ENCODE measurements at places on chromosomes 6 and 20. TPM values are rescaled to one million over a fixed set of nuclear protein-coding genes. Genes with fewer than 3 reads are reported as not detected.
A peak's percentile ranks its signal among the peaks of the same experiment; 100 is the strongest.

Gene SPDEF
- total RNA-seq, result not detected

Gene DEFB132
- total RNA-seq, result not detected

Gene OOEP
- not detected for total RNA-seq

Gene PHACTR1
- not detected for total RNA-seq

Gene GGTLC1
- total RNA-seq, result not detected

Gene PI16
- total RNA-seq, result under 0.01 TPM

Gene KCNS1
- total RNA-seq, result 0.54 TPM

Gene SPO11
- total RNA-seq, result not detected

GRCh38 chr6:43625393-43625992 lies 3.6 kb downstream of the GTPBP2 start:
- H3K27me3 ChIP-seq, result no peaks in the 10 kb centered on the region
- H3K4me3 ChIP-seq, result no peak overlapping the region
- DNase-seq, result no peak

- H3K4me1 ChIP-seq, result no peaks in the 10 kb centered on the region
- H3K27ac ChIP-seq, result no peak overlapping the region
- no peak overlapping the region for H3K4me3 ChIP-seq
- H3K27me3 ChIP-seq, result no peaks in the 10 kb centered on the region
- H3K36me3 ChIP-seq, result no peaks in the 10 kb centered on the region
Observed at GRCh38 chr6:89597988-89598387, 40.6 kb downstream of the LYRM2 start.

- no peak overlapping the region for H3K27ac ChIP-seq
- H3K4me1 ChIP-seq, result peaks cover 7% of the 10 kb centered on the region
- no peak overlapping the region for H3K4me3 ChIP-seq
- H3K36me3 ChIP-seq, result peaks cover 52% of the 10 kb centered on the region
- no peaks in the 10 kb centered on the region for H3K27me3 ChIP-seq
Observed at GRCh38 chr20:63591786-63592355, 17.8 kb upstream of the HELZ2 start.

- no peak for DNase-seq
- no peaks in the 10 kb centered on the region for H3K4me1 ChIP-seq
- H3K27ac ChIP-seq, result no peak overlapping the region
- H3K36me3 ChIP-seq, result no peaks in the 10 kb centered on the region
- no peak overlapping the region for H3K4me3 ChIP-seq
Observed at GRCh38 chr6:79656134-79656533, 25.0 kb downstream of the SH3BGRL2 start.

DNA sequence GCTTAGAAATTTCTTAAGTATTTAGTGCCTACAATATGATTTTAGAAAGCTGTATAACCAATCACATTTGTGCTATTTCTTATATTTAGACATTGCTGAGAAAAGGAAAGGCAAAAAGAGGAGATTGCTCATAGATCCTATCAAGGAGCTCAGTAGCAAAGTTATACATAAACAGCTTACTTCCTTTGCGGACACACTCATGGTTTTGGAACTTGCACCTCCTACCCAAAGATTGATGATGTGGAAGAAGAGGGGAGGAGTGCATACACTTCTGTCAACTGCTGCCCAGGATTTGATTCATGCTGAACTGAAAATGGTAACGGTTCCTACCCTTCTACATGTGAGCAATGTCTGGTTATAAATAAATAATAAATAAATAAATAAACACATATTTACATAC lies 16.7 kb downstream of the RAD21L1 start:
- peak; percentile 93 for DNase-seq
- no peaks in the 10 kb centered on the region for H3K36me3 ChIP-seq
- H3K27ac ChIP-seq, result no peak overlapping the region
- H3K27me3 ChIP-seq, result no peaks in the 10 kb centered on the region

DNA sequence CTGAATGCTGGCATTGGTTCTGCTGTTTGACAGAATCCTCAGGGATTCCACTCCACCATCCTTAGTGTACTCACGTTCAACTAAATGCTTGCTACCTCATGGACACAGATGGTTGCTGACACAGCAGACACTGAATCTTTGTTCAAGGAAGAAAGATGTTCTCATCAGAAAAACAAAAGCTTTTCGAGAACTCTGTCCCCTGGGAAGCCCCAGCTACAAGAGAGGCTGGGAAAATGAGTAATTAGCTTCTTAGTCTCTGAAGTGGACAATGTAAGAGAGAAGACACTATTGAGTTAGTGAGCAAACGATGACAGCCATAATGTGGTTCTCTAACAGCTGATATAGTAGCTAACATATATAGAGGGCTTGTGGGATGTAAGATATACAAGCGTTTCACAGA lies 30.9 kb upstream of the ENPP5 start:
- no peak for DNase-seq
- H3K36me3 ChIP-seq, result no peaks in the 10 kb centered on the region
- H3K27ac ChIP-seq, result no peak overlapping the region
- no peaks in the 10 kb centered on the region for H3K27me3 ChIP-seq
- H3K4me1 ChIP-seq, result no peaks in the 10 kb centered on the region

GRCh38 chr20:32506721-32507120 lies 78.4 kb downstream of the NOL4L start:
- peaks cover 4% of the 10 kb centered on the region for H3K4me1 ChIP-seq
- H3K4me3 ChIP-seq, result no peak overlapping the region
- DNase-seq, result no peak
- no peaks in the 10 kb centered on the region for H3K36me3 ChIP-seq
- no peak overlapping the region for H3K27ac ChIP-seq
- H3K27me3 ChIP-seq, result no peaks in the 10 kb centered on the region

GRCh38 chr6:40671001-40671693 lies 84.0 kb upstream of the LRFN2 start:
- no peaks in the 10 kb centered on the region for H3K4me1 ChIP-seq
- H3K4me3 ChIP-seq, result no peak overlapping the region
- no peak for DNase-seq
- H3K27ac ChIP-seq, result no peak overlapping the region
- no peaks in the 10 kb centered on the region for H3K36me3 ChIP-seq

DNA sequence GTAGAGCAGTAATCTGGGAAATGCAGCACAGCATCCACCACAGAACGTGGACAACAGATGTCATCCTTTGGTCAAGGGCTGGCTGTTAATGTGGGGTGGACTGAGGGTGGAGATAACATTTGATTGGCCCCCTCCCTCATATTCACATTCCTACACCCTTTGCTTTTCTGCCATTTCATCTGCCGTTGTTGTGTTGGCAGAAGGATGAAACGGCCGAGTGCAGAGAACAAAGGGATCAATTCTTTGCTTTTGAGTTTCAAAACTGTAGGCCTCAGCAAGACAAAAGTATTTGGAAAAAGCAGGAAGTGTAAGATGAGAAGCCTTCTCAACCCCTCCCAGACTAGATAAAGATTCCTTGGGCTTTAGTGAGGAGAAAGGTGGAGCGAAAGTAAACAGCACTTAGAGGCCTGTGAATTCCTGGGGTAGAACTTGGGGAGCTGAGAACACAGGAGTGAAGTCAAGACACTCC lies 74.2 kb upstream of the PHIP start:
- H3K27me3 ChIP-seq, result no peaks in the 10 kb centered on the region
- H3K4me1 ChIP-seq, result no peaks in the 10 kb centered on the region
- DNase-seq, result no peak
- H3K4me3 ChIP-seq, result no peak overlapping the region
- H3K36me3 ChIP-seq, result no peaks in the 10 kb centered on the region

DNA sequence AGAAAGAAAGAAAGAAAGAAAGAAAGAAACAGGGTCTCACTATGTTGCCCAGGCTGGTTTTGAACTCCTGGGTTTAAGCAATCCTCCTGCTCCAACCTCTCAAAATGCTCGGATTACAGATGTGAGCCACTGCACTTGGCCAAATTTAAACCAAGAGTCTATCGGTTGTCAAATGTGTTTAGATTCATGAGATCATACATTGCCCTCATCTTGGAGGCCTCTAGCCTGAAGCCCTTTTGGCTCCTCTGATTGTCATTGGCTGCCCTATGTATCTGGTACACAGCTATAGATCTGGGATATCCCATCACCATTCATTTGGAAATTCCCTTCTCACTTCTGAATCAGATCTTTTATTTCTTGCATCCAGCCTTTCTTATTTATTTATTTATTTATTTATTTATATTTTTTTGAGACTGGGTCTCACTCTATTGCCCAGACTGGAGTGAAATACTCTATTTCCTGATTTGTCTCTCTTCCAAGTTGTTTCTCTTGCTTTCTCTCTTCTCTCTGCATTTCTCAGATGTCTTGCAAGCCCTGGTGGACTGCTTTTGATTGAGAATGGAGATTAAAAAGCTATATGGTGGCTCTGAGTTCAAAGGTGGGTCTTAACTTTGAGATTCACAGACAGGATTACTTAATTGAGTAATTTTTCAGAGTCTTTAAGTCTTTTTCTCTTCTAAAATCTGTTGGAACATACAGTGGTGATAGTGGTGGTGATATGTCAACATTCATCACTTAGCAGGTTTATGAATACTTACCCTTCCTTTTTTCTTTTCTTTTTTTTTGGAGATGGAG lies 121.9 kb downstream of the GJA1 start:
- no peaks in the 10 kb centered on the region for H3K4me1 ChIP-seq
- H3K27me3 ChIP-seq, result no peaks in the 10 kb centered on the region
- no peaks in the 10 kb centered on the region for H3K36me3 ChIP-seq
- H3K4me3 ChIP-seq, result no peak overlapping the region
- no peak overlapping the region for H3K27ac ChIP-seq

- H3K27me3 ChIP-seq, result no peaks in the 10 kb centered on the region
- H3K4me3 ChIP-seq, result no peak overlapping the region
- H3K36me3 ChIP-seq, result no peaks in the 10 kb centered on the region
Observed at GRCh38 chr20:8431538-8432434, 299.7 kb downstream of the PLCB1 start.

GRCh38 chr20:47274401-47275108 lies 81.9 kb downstream of the ZMYND8 start:
- peak; percentile 97 for DNase-seq
- H3K27me3 ChIP-seq, result no peaks in the 10 kb centered on the region
- peaks cover 15% of the 10 kb centered on the region for H3K36me3 ChIP-seq
- peak overlapping the region; percentile 90 for H3K27ac ChIP-seq
- H3K4me3 ChIP-seq, result no peak overlapping the region

DNA sequence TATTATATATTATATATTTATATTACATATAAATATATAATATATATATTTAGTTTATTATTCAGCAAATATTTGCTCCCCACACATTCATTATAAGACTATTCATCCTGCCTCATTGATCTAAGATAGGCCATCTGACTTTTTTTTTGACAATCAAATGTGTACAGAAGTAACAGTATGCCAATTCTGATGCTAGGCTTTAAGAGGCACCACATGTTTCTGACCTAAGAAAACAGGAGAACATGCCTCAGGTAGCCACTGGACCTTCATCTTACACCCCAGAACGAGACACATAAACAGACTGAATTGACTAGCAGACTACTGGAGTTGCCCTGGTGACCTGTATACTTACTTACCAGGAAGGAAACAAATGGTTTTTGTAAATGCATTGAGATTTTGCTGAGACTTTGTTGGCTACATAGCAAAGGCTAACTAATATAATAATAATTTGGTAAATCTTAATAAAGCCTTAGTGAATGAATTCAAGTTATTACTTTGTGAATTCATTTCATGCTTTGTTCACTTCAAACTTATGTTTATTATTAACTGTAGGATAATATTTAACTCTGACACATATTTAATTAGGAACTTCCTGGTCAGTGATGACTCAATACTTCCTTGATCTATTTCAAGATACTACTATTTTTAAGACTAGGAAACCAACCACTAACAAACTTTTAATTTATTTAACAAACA lies 13.4 kb upstream of the MYO6 start:
- peaks cover 2% of the 10 kb centered on the region for H3K4me1 ChIP-seq
- no peak overlapping the region for H3K4me3 ChIP-seq
- H3K27me3 ChIP-seq, result no peaks in the 10 kb centered on the region
- DNase-seq, result peak; percentile 28
- no peaks in the 10 kb centered on the region for H3K36me3 ChIP-seq

- peaks cover 6% of the 10 kb centered on the region for H3K36me3 ChIP-seq
- H3K27ac ChIP-seq, result no peak overlapping the region
- peaks cover 3% of the 10 kb centered on the region for H3K4me1 ChIP-seq
- DNase-seq, result no peak
Observed at GRCh38 chr6:142443532-142443931, 141.7 kb downstream of the ADGRG6 start.

DNA sequence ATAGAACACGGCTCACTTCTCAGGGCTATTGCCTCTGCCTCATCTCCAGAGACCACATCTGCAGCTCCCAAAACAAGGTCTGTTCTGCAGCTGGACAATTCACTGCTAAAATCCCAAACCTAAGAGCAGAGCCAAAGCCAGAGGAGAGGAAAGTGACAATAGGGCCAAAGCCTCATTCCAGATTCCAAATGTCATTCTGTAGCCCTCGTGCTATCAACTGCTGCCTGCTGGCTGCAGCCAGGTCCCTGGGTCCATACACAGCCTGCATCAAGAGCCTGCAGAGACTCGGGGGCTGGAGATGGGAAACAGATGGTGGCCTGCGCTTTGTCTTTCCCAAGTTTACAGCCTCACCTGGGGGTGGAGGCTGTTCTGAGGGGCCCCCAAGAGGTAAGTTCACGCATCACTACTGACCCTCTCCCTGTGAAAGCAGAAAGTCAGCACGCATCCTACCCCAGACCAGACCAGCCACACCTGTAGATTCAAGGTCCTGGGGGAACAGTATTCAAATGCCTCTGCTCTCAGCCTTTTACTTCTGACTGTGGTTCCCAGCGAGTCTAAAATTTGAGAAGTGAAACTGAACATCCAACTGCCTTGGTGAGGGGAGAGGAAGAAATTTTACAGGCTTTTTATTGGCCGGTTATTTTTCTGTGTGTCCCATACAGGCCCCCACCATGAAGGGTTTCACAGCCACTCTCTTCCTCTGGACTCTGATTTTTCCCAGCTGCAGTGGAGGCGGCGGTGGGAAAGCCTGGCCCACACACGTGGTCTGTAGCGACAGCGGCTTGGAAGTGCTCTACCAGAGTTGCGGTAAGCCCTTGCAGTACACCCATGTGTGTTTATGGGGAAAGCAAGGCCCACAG lies at the start of gene LY86:
Gene LY86 (plus strand): TSS at position 657 of the 860 bp plus-strand sequence. CDS start 15 bp downstream, at position 672.
- no peak within 1 kb of the TSS for H3K4me3 ChIP-seq
- H3K27me3 ChIP-seq, result no peaks in the 10 kb centered on the region
- H3K27ac ChIP-seq, result no peak within 1 kb of the TSS
- no peaks in the 10 kb centered on the region for H3K4me1 ChIP-seq
- no peaks in the 10 kb centered on the region for H3K36me3 ChIP-seq

DNA sequence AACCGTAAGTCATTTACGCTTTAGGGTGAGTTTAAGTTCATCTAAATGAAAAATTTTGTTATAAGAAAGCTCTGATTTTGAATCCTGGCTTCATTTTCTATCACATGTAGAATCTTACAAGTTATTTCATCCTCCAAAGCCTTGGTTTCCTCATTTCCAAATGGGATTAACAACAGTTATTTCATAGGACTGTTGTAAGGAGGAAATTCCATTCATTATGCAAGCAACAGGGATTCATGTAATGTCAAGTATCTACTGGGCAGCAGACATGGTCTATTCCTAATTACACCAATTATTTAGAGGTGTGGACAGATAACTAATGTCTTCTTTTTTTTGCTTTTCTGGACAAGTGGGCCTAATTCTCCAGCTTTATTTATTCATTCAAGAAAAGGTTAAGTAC lies 154.0 kb downstream of the PDSS2 start:
- H3K4me1 ChIP-seq, result peaks cover 2% of the 10 kb centered on the region
- H3K27ac ChIP-seq, result no peak overlapping the region
- no peaks in the 10 kb centered on the region for H3K27me3 ChIP-seq
- DNase-seq, result no peak
- H3K36me3 ChIP-seq, result no peaks in the 10 kb centered on the region

GRCh38 chr20:24753130-24753529 lies 195.9 kb upstream of the CST7 start:
- H3K4me1 ChIP-seq, result no peaks in the 10 kb centered on the region
- H3K27ac ChIP-seq, result no peak overlapping the region
- DNase-seq, result no peak
- H3K4me3 ChIP-seq, result no peak overlapping the region
- H3K36me3 ChIP-seq, result no peaks in the 10 kb centered on the region

GRCh38 chr20:63552481-63553249 lies 1.3 kb upstream of the FNDC11 start:
- H3K4me1 ChIP-seq, result peaks cover 5% of the 10 kb centered on the region
- H3K27me3 ChIP-seq, result peaks cover 16% of the 10 kb centered on the region
- no peak overlapping the region for H3K27ac ChIP-seq
- no peaks in the 10 kb centered on the region for H3K36me3 ChIP-seq
